DMS53 (cell line): ENCODE measurements at places on chromosomes 11 and 22.
A peak's percentile ranks its signal among the peaks of the same experiment; 100 is the strongest.

DNA sequence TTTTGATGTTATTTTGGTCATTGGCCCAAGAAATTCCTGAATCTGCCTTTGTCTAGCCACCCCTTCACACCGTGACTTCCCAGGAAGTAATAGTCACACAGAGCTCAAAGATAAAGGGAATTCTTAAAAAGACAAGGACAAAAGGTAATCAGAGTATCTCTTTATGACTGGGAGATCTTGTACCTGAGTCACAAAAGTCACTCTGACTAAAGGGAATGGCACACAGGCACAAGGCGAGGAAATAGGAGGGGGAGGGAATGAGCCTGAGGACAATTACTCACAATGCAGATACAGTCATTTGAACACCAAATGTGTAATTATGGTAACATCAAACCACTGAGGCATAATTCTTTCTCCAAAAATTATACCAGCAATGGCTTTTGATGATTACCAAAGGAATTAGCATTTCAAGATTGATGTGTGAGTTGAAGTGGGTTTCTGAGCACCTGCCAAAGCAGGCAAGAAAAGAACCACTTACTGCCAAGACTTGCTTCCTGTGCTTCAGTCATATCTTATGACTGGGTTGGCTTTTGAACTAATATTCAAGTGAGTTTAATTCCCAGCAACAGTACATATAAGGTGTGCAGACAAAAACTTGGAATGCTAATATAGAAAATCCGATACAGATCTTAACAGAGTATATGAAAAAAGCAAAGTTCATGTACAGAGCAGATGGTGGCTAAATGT lies 856.4 kb downstream of the LRRC4C start:
- no peak for DNase-seq

GRCh38 chr11:119828006-119828405 lies 99.0 kb upstream of the NECTIN1 start:
- DNase-seq, result peak; percentile 41

DNA sequence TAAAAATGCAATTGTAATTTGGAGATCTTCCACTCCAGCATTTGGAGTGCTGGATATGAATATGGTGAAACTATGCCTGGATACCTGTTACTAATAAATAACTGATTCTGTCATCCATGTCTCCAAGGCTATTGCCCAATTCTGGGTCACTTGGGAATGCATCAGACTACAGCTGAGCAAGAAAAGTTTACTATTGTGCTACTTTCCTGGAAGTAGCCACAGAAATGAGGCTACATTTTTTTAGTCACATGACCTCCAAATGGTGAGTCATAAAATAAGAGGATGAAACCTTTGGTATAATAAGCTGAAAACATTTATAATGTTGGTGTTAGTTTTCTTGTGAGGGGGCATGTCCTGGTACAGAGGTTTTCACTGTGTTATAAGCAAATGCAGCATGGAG lies 44.4 kb downstream of the DCDC1 start:
- no peak for DNase-seq

DNA sequence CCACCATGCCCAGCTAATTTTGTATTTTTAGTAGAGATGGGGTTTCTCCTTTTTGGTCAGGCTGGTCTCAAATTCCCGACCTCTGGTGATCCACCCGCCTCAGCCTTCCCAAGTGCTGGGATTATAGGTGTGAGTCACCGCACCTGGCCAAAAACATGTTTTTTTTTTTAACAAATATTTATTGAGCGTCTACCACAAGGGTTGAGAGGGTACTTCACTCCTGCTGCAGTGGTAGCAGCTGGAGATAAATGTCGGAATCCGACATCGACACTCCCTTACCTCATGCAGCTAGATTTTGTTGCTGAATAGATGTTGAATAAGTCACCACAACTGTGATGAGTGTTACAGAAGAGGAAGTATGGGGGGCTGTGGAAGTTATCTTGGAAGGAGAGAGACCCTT lies 971 bp downstream of the DNAJB13 start:
- peak; percentile 100 for DNase-seq

DNA sequence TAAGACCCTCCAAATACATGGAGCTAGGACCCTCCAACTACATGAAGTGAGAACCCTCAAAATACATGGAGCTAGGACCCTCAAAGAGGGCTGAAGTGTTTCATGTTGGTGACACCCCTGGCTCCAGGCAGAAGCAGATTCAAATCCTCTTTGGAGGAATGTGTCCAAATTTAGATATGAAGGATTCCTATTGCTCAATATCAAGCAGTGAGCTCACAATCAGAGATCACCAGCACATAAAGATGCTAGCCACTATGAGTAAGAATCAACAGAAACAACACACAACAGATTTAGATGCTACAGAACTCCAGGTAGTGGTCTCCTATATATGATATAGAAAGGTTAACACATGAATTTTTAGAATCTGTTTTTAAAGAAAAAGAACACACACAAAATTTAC lies 11.2 kb upstream of the RAB3IL1 start:
- no peak for DNase-seq

GRCh38 chr11:115931548-115932083 lies 427.4 kb upstream of the CADM1 start:
- no peak for DNase-seq

- DNase-seq, result no peak
These were observed 19.2 kb upstream of the APOBEC3A start for GRCh38 chr22:38938221-38938620.

GRCh38 chr22:37182949-37183245 lies 5.2 kb downstream of the C1QTNF6 start:
- no peak for DNase-seq

- peak; percentile 15 for DNase-seq
These were observed 49.5 kb downstream of the ARFGAP2 start for GRCh38 chr11:47127213-47127612.

- DNase-seq, result no peak
These were observed 4.7 kb downstream of the LMF2 start for GRCh38 chr22:50502628-50503474.

GRCh38 chr22:37750596-37751162 lies 53.8 kb downstream of the TRIOBP start:
- no peak for DNase-seq

- DNase-seq, result peak; percentile 93
These were observed 71.5 kb upstream of the VSTM5 start for GRCh38 chr11:93921695-93922468.

DNA sequence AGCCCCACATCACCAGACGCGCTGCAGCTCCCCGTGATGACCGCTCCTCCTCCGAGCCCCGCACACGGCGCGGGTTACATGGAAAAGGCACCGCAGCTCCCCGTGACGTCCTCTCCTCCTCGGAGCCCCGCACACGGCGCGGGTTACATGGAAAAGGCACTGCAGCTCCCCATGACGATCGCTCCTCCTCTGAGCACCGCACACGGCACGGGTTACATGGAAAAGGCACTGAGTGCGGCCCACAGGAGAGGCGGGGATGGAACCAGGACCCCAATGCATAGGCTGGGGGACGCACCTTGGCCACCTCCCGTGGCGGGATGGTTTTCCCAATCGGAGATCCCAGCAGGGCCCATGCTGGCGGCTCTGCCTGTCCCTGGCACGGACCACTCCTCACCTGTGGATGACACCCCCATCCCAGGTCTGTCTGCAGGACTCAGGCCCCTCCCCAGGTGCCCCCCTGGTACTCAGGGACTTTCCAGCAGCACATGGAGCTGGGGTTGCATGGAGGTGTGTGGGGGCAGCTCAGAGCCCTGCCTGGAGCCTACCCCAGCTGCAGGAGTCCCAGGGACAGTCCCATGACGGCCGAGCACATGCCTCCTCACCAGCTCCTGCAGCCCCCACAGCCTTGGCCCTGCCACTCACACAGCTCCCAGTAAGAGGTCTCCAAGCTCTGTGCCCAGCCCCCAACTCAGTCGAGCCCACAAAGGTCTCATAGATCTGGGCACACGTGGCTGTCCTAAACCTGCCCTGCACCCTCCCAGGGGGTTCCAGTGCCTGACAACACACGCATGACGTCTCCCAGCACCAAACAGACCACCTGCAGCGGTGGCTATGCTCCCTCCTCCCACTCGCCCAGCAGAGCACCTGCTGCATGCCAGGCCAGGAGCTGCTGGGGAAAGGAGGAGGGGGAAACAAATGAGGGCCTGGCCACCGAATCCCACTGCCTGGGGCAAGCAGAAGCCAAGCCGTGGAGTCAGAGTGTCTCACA lies 166.6 kb downstream of the BRD1 start:
- no peak for DNase-seq

GRCh38 chr11:75471176-75471973 lies 38.4 kb upstream of the KLHL35 start:
- DNase-seq, result no peak

DNA sequence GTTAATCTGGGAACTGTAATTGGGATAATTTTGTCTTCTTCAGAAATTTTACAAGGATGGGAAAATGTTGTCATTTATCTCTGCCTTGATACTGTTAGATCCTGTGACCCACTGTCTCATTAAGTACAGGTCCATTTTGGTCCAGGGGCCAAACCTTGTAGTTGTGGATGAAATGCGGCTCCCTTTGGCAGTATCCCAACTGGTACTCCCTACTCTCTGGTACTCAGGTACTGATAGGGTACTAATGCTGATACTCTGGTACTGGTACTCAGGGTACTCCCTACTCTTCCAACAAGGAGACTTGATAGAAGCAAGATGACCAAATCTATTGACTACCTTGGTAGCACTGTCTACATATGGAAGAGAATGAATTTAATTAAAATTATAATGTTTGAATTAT lies 97.9 kb downstream of the GRAMD1B start:
- no peak for DNase-seq

DNA sequence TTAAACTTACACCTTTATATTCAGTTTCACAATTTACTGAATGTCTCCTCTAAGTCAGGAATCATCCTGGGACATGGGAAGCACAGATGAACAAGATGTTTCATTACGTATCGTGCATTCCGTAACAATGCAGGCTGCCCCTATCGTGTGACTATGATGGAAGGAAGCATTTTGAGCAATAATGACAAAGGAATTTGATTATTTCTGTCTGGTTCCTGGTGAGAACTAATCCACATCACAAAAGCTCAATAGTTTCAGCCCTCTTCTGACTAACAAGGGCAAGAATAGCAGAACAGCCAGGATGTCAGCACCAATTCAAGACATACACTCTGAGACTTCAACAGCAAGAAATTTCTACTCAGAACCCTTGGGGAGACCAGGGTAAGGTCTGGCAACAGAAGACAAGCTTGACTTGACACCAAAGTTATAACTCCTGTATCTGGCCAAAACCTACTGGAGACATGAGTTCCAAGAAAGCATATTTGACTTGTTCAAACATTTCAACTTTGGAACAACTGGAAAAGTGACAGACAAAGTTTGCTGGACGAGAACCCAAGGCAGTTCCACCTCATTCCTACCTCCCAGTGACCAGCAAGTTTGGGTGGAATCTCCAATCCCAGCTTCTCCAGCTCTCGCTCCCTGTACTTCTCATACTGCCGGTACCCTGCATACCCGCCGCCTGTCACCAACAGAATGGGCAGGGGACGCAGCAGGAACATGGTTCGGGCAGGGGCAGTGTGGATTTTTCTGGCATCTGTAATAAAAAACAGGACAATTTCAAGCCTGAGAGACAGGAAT lies 14.3 kb downstream of the PISD start:
- no peak for DNase-seq

DNA sequence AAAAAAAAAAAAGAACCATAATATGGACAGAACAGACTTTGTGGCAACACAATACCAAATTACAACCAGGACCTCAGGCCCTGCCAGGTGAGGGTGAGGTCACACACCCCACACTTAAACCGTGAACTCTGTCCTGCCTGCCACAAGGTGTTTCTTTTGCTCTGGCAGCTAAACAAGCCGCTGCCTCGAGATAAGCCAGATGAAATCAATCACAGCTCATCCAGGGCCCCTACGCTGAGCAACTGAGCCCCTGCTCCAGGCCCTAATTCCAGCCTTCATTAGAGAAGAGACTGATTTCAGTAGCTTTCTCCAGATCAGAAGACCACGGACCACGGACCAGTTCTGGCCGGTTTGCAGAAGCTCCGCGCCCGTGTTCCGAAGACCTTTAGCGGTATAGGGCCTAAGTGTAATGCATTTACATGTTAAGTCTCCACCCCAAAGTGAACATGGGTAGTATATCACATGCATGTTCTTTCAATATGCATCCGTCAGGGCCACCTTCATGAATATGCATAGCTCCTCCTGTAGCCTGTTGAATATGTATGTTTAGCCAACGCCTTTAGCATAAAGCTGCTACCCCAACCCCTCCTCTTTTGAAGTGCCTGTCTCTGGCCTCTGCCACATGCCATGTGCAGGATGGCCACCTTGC lies 14.8 kb upstream of the RAC2 start:
- DNase-seq, result no peak
